ENCODE measurements at places on chromosomes 5 and 9. TPM values are rescaled to one million over a fixed set of nuclear protein-coding genes. Genes with fewer than 3 reads are reported as not detected.

SLC2A6 gene
- 50.4 TPM for total RNA-seq

EEIG1 gene
- total RNA-seq, result 6.1 TPM

IFNB1 gene
- total RNA-seq, result not detected

MYORG gene
- 2.8 TPM for total RNA-seq

Measured in cardiac atrium fibroblast (primary cell).